Activated naive CD4-positive, alpha-beta T cell treated with Interleukin-2 at 50 U/mL for 16 hours (primary cell): ENCODE measurements at places on chromosomes 11 and 22.

- DNase-seq = no peak
Measured at GRCh38 chr11:106280036-106280435, 202.6 kb downstream of the AASDHPPT start.

DNA sequence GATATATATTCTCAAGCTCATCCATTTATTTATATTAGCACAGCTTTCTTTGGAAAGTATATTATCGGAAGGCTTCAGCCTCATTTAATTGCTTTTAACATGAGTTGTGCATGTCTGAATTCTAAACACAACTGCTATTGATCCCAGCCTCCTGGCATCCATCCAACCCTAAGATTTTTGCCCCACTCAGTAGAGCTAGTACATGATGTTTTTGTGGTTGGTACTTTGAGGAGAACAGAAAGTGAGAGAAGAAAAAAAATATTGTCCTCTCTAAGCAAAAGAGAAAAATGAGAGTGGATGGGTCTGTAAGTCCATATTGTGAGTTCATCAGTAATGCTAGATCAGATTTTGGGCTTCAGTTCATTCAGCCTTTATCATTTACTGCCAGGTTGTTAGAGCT, 198.7 kb downstream of the DDX10 start:
- DNase-seq = no peak

DNA sequence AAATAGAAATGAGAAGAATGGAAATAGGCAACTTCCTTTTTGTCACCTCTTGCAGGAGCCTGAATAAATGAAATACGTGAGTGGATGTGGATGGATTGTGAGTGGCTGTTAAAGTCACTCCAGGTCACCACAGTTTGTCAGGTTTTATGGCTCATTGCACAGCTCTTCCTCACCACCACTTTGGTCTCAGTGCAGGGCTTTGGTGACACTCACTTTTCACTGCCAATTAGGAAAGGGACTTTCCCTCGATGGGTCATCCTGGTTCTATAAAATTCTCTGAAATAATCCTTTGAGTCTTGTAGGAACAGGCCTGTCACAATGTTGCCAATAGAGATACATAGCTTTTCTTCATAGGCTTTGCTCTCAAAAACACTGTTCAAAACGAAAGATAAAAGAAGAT, 172.4 kb upstream of the C11orf87 start:
- DNase-seq = no peak

- DNase-seq = no peak
Measured at GRCh38 chr22:49873228-49873940, 19.7 kb downstream of the ZBED4 start.

- DNase-seq = no peak
Measured at GRCh38 chr11:16749666-16750065, 11.2 kb downstream of the C11orf58 start.

- DNase-seq = no peak
Measured at GRCh38 chr11:23134627-23135026, 274.4 kb upstream of the CCDC179 start.

DNA sequence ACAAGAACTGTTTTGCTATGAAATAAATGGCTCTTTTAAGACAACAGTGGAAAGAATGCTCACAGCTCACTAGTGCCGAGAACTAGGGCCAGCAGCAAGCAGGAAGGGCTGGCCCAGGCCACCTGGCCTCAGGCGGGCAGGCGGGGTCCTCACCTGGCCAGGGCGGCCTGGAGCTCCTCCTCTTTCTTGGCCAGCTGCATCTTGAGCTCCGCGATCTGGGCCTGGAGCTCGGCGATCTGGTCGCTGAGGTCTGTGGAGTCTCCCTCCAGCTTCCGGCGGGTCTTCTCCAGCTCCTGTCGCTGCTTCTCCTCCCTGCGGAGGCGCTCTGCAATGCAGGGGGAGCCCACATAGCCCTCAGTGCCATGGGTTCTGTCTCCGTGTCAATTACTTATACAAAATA, 43.8 kb downstream of the APOL1 start:
- no peak for DNase-seq

DNA sequence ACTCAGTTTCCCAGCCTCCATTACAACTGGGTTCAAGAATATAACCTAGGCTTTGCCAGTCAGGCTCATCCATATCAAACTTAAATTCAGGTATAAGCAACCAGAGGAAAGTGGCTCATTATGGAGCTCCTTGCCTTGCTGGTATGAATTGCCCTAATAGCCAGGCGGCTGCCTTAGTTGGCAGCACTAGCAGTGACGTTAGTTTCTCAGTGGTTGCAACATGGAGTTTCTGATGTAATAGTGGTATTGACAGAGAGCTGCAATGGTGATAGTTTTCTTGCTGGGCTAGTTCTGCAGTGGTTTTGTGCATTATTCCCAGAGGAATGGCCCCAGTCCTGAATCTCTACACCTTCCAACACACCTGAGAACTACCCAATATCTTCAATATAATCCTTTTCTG, 3.8 kb upstream of the TMEM123 start:
- no peak for DNase-seq

DNA sequence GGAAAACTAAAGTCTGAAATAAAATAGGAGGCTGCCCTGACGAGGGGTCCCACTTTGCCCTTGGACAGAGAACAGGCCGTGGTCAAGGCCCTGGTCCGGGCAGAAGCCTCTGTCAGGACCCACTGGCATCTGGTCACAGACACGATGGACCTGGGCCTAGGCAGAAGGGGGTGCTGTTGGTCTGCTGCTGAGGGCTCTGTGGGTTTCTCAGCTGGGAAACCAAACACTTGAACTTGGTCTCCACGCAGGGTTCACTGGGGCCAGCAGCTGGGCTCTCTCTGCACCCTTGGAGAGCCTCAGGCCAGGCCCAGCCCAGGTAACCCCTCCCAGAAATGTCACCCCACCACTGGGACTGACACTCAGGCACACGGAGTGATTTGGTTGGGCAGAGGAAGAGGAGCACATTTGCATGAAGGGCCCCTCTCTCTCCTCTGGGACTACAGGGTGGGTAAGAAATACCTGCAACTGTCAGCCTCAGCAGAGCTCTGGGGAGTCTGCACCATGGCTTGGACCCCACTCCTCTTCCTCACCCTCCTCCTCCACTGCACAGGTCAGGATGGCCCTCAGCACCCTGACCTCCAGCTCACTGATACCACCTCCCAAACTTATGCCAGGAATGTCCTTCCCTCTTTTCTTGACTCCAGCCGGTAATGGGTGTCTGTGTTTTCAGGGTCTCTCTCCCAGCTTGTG, 48.1 kb upstream of the TOP3B start:
- DNase-seq = no peak

DNA sequence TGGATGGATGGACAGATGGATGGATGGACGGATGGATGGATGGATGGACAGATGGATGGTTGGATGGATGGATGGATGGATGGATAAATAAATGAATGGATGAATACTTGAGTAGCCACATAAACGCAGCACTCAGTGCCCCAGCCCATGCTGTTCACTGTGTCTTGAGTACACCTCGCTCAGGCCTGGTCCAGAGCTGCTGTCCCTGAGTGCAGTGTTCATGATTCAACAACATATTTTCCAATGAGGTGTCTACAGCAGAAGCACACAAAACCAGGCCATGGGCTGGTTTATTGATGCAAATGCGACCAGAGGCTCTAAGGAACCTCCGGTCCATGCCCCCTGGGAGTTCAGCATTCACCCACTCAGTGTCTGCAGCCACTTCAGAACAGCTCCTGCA, 584.3 kb downstream of the BRD1 start:
- DNase-seq = no peak

- no peak for DNase-seq
Measured at GRCh38 chr22:27534720-27535125, 266.8 kb downstream of the MN1 start.

DNA sequence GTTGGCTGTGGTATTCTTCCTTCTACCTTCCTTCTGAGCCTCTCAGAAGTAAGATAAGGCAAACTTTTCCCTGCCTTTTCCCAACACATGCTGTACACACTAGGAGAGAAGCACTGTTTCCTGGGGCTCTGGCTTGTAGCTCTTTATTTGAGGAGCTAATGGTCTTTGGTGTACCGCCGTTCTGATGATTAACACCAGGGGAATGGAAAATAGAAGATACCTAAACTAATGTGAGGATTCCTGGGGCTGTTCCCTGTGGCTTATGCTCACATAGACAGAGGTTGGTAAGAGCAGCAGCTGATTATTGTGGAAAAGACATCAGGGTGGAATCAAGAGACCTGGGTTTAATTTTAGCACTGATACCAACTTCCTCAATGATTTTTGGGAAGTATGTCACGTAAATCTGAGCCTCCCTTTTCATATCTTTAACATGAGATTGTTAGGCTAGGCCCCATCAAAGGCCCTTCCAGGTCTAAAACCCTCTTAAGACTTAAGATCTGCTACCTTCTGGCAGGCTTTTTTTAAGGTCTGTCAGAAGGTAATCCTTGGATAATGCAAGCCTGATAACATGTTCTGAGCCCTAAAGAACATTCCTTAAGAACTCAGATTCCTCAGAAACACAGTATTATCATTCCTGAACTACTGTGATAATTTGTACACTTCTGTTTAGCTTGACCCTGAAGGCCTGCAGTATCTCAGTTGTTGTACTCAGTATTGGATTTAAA, 24.8 kb upstream of the RCE1 start:
- no peak for DNase-seq

DNA sequence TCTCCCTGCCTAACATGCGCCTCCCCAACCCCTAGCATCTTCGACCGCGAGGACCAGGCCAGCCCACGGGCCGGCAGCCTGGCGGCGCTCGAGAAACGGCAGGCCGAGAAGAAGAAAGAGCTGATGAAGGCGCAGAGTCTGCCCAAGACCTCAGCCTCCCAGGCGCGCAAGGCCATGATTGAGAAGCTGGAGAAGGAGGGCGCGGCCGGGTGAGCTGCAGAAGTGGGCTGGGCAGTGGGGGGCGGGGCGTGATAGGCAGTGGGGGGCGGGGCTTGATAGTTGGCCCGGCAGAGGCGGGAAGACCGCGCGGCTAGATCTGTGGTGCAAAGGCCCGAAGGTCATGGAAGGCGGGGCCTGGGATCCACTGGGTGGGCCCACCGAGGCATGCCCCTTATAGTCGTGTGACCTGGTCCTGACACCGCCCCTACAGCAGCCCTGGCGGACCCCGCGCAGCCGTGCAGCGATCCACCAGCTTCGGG, 8.7 kb downstream of the SELENOM start:
- no peak for DNase-seq

GRCh38 chr11:20621679-20622078, 22.3 kb downstream of the SLC6A5 start:
- DNase-seq = no peak

- no peak for DNase-seq
Measured at GRCh38 chr11:110675548-110675947, 36.7 kb downstream of the ARHGAP20 start.

DNA sequence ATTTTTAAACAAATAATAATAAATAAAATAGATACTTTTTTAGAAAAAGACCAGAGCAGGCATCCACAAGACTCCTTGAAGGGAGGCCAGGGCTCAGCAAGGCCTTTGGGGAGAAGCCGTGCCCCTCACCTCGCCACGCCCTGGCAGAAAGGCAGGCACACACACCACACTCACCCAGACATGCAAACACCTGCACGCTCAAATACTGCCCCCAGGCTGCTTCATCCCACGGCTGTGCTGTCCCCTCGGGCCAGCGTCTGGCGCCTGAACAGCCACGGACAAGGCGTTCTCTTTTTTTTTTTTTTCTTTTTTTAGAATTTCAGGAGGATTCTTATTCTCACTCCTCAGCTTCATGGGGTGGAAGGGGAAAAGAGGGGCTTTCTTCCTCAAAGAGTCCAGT, 1.5 kb downstream of the FADS3 start:
- DNase-seq = no peak

- no peak for DNase-seq
Measured at GRCh38 chr11:17898782-17899181, 114.1 kb downstream of the SERGEF start.

- no peak for DNase-seq
Measured at GRCh38 chr11:16792426-16792825, 54.0 kb downstream of the C11orf58 start.

- DNase-seq = no peak
Measured at GRCh38 chr11:113261709-113262475, 52.5 kb upstream of the TTC12 start.

- DNase-seq = no peak
Measured at GRCh38 chr11:30455025-30455424, 131.1 kb downstream of the MPPED2 start.

GRCh38 chr11:60164550-60165075, 18.3 kb downstream of the MS4A6A start:
- DNase-seq = no peak

DNA sequence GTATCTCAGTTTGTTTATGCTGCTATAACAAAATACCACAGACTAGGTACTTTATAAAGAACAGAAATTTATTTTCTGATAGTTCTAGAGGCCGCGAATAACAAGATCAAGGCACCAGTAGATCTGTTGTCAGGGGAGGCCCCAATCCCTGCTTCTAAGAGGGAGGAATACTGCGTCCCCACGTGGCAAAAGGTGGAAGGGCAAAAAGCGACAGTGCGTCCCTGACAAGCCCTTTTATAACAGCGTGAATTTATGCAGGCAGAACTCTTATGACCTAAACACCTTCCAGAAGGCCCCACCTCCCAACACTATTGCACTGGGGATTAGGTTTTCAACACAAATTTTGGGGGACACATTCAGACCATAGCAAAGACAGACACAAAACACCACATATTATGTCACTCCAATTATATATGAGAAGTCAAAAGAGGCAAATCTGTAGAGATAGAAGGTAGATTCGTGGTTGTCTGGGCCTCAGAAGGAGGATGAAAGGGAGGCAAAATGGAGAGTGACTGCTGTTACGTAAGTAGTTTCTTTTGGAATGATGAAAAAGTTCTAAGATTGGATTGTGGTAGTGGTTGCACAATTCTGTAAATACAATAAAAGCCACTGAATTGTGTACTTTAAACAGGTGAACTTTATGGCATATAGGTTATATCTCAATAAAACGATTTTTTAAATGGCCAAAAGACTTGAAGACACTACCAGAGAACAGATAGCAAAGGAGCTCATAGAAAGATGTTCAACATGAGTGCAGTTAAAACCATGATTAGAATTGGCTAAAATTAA, 30.1 kb upstream of the TNRC6B start:
- DNase-seq = no peak

GRCh38 chr11:13143486-13144297, 133.9 kb upstream of the BMAL1 start:
- no peak for DNase-seq

DNA sequence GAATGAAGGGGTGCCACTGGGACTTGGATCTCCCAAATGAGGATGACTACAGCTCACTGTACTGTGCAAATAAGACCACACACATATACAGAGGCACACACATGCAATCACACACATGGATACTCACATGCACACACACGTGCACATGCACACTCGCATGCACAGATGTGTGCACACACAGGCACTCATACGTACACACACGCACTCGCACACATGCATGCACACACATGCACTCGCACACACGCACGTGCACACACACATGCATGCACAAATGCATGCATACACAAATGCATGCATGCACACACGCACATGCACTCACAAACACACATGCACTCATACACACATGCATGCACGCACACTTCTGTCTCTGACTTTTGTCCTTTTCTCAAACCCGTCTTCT, 36.0 kb downstream of the TECTA start:
- no peak for DNase-seq

- DNase-seq = no peak
Measured at GRCh38 chr11:34653851-34654482, 33.1 kb downstream of the EHF start.
